ENCODE measurements at places on chromosomes 2 and 18. TPM values are rescaled to one million over a fixed set of nuclear protein-coding genes. Genes with fewer than 3 reads are reported as not detected.

The AKAIN1 gene
- total RNA-seq: not detected

The OR6B3 gene
- total RNA-seq: not detected

The FAM110C gene
- 0.18 TPM for total RNA-seq

The KLHL29 gene
- 7.9 TPM for total RNA-seq

The CHAC2 gene
- 12.1 TPM for total RNA-seq

The BOD1L2 gene
- not detected for total RNA-seq

The TBR1 gene
- 0.01 TPM for total RNA-seq

The CRYGC gene
- total RNA-seq: not detected

The ECEL1 gene
- total RNA-seq: 0.15 TPM

Data from A549 treated with dexamethasone at 1 μM for 4 hours (cell line).